IPS DF 6.9 (cell line): ENCODE measurements at places on chromosomes 5 and 9.

- no peak for DNase-seq
Observed at GRCh38 chr9:100083448-100084127, 15.2 kb downstream of the ERP44 start.

DNA sequence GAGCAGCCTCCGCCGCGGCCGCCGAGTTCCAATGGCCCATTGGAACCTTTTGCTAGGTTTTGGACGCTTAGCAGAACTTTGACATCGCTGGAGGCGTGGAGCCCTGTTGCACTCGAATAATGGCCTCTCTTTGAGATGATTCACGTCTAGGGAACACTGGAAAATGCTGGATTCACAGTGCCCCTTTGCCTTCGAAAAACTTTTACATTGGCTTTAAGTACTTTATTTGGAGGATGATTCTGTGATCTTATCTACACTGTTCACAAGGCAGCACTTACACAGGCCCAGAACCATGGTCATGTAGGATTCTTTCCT, 536 bp upstream of the PPIC start:
- DNase-seq = no peak

DNA sequence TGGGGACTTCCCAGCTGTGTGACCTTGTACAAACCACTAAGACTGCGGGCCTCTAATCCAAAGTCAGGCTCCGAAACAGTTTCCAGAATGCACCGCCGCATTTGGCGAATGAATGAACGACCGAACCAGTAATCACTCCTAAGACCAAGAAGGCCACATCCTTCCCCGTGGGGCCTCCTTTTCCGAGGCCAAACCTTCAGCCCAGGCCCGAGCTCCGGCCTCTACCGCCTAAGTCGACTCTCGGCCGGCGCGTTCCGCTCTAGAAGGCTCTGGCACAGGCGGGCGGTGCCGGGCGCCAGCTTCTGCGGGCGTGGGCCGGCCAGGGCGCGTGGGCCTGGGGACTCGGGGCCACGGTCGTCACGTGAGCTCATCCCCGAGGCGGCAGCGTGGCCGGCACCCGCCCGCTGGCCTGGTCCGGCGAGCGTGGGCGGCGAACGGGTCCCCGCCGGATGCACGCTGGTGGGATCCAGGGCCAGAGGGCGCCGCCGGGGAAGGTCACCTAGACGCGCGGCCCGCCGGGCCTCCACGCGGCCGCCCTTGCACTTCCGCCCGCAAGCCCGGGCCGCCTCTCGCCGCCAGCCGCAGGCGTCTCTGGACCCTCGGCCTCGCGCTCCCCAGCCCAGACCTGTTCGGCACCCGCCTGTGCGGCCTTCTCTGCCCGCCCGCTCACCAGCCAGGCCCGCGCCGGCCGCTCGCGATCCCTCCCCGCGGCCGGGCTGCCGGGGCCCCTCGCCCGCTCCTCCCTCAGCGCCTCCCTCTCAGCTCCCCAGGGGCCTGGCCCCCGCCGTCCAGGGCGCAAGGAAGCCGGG, 754 bp downstream of the VDAC1 start:
- no peak for DNase-seq

DNA sequence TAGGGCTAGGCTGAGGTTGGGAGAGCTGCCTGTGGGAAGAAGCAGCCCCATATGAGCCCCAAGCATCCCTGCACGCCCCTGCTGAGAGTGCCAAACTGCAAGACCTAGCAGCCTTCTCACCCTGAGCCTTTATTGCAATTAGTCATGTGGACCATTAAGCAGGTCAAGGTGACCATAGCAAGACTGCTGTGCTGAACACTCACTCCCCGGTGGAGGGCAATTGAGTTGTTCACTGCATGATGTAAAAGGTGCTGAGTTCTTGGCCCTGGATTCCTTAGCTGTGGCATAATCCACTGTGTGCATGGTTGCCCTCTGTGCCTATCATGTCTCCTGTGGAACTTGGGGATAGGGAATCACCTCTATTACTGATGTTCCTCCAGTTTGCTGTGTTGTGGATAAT, 131.1 kb downstream of the FOXD1 start:
- no peak for DNase-seq

DNA sequence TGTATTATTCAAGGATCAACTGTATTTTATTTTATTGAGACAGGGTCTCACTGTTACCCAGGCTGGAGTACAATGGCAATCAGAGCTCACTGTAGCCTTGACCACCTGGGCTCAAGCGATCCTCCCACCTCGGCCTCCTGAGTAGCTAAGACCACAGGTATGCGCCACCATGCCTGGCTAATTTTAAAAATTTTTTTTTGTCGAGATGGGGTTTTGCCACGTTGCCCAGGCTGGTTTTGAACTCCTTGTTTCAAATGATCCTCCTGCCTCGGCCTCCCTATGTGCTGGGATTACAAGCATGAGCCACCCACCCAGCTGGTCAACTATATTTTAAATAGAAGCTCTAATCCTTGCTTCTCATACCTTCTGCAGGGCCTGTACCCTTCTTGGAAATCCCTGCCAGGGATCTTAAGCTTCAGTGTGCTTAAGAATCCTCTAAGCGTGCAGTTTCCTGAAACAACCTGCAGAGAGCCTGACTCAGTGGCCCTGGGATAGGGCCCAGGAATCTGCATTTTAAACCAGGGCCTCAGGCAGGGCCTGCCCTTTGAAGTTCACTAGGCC, 2.9 kb downstream of the AKNA start:
- DNase-seq = no peak

GRCh38 chr9:4662989-4663792, 1.1 kb downstream of the PLPP6 start:
- no peak for DNase-seq

DNA sequence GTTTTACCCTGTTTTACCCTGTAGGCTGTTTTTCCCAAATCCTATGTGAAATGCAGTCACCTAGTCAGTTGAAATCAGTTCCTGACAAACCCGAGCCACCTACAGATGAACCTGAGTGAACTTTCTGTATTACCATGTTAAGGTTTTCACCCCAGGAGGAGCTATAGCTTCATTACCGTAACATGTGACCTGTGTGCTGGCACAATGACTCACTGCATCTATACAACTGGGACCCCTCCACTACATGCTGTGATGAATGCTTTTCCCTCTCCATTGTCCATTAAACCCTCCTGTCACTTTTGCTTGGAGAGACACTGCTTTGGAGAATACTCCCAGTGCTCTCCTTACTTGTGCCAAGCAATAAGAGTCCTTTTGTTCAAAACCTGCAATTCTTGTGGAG, 1974.8 kb downstream of the EFNA5 start:
- no peak for DNase-seq

GRCh38 chr5:21145376-21145775, 1157.4 kb upstream of the CDH18 start:
- no peak for DNase-seq

- no peak for DNase-seq
Observed at GRCh38 chr5:14479143-14479696, 102.4 kb upstream of the OTULINL start.

- no peak for DNase-seq
Observed at GRCh38 chr5:1122511-1123294, 10.8 kb upstream of the SLC12A7 start.

GRCh38 chr5:34511481-34511880, 144.6 kb upstream of the RAI14 start:
- no peak for DNase-seq

- no peak for DNase-seq
Observed at GRCh38 chr9:109974143-109974917, 194.3 kb downstream of the PALM2AKAP2 start.

DNA sequence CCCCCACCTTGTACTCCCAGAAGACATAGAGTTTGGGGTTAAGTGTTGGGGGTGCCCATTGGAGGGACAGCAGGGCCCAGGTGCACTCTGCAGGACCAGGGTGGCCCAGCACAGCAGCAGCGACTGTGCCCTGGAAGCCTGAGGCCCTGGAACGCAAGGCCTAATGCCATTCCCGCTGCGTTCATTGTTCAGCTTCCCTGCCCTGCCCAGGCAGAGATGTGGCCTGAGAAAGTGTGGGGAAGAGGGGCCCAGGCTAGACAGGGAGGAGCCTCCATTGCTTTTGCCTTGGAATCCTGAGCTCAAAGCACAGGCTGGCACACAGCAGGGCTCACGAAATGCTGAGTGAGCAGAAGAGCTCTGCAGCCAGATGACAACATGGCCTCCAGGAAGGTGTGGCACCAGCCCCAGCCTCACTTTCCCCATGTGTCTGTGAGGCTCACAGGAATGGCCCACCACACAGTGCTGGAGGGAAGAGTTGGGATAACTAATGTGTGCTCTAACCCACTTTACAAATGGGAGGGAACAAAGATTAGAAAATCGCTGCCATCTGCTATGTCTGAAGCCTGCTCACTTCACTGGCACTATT, 19.4 kb downstream of the S1PR3 start:
- no peak for DNase-seq

DNA sequence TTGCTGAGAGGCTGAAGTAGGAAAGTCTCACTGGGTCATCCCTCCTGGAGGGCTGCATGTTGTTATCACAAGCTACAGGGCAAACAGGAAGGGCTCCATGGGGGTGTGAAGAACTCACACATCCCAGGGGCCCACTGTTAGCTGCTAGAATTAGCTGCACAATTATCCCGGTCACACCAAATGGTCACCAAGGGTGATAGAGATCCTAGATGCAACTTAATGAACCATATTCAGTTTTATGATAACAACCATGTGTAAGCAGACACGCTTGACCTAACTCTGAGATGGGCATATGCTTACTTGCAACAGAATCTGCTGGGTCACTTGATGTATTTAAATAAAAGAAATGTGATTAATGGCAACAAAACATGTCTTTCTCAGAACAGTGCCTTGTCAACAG, 143.5 kb upstream of the C6 start:
- DNase-seq = no peak

GRCh38 chr9:124108216-124108615, 96.6 kb downstream of the LHX2 start:
- DNase-seq = no peak

GRCh38 chr5:170132269-170132975, 26.7 kb downstream of the FOXI1 start:
- DNase-seq = no peak

- no peak for DNase-seq
Observed at GRCh38 chr9:133576875-133577736, 32.1 kb downstream of the FAM163B start.

DNA sequence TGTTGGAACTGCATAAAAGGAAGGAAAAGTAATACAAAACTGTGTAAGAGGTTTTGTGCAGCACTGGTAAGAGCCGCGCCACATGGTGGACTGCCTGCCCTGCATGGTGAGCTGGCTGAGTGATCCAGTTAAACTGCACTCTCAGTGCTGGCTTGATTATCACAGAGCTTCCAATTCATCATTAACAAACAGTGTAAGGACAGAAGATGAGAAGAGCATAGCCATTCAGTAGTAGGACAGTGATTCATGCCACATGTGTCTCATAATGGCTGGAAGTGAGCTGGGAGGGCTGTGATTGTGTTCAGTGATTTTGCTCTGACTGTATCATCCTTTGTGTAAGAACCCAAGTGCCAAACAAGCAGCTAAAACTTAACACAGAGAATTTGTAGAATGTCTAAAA, 14.1 kb downstream of the ASPN start:
- DNase-seq = no peak

DNA sequence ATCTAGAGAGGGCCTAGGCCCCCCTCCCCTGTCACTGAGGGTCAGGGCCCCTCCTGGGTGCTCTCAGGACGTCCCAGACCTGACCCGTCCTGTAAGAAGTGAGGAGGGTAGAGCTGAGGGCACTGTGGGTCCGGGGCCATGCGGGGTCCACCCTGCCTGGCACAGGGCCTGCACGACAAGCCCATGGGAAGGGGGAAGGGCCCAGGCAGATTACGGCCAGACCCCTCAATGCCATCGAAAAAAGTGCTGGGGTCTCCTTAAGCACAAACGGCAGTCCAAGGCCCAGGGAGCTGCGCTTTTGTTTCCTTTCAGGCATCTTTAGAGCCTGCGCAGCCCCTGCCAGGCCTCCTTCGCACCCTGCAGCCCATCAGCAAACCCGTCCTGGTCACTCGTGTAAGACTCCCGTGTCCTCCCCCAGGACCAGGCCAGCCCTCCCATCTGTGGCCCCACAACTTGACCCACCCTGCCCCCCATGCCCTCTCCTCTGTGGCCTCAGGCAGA, 4.4 kb upstream of the EXOC3 start:
- no peak for DNase-seq

GRCh38 chr9:98086461-98086860, 29.9 kb downstream of the NANS start:
- no peak for DNase-seq

GRCh38 chr5:88503041-88503345, 234.3 kb upstream of the TMEM161B start:
- no peak for DNase-seq

GRCh38 chr9:69806627-69807026, 14.0 kb upstream of the CFAP95 start:
- DNase-seq = no peak

GRCh38 chr9:92385001-92385400, 19.4 kb downstream of the OGN start:
- DNase-seq = no peak

GRCh38 chr9:116208417-116209232, 55.0 kb downstream of the PAPPA start:
- DNase-seq = no peak

GRCh38 chr9:38287420-38287985, 105.0 kb upstream of the ALDH1B1 start:
- DNase-seq = no peak

DNA sequence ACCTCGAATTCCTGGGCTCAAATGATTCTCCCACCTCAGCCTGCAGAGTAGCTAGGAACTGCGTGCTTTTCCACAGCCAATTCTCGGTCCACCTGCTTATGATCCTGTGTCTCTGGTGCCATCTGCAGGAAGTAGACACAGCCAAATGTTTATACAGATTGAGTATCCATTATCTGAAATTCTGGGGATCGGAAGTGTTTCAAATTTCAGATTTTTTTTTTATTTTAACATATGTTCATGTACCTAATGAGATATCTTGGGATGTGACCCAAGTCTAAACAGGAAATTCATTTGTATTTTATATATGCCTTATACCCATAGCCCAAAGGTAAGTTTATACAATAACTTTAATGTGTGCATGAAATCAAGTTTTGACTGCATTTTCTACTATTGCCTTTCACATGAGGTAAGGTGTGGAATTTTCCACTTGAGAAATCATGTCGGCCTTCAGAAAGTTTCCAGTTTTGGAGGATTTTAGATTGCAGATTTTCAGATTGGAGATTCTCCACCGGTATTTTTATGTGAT, 89.5 kb downstream of the ESM1 start:
- DNase-seq = no peak

- DNase-seq = no peak
Observed at GRCh38 chr5:151151793-151152192, 5.8 kb downstream of the ANXA6 start.

DNA sequence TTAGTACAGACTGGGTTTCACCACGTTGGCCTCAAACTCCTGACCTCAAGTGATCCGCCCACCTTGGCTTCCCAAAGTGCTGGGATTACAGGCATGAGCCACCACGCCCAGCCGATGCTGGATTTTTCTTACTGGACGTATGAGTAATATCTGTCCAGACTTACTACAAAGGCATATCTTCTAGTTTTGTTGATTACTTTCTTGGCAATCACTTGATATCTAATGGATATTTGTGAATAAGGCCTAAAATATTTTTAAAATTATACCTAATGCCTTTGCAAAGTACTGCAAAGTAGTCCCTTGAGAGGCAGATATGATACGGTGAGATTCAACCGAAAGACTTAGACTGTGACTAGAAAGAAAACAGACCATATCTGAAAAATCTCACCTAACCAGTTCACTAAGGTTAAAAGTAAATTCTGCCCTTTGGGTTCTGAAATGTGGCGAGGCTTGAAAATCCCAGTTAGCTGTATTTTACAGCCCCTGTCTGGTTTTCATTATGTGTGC, 152.1 kb downstream of the GNAQ start:
- DNase-seq = no peak

GRCh38 chr5:38207343-38207742, 51.0 kb upstream of the EGFLAM start:
- no peak for DNase-seq
